ENCODE measurements at places on chromosomes 13 and 19.

- no peak for DNase-seq
Observed at GRCh38 chr13:28129911-28130693, 8.2 kb upstream of the PAN3 start.

DNA sequence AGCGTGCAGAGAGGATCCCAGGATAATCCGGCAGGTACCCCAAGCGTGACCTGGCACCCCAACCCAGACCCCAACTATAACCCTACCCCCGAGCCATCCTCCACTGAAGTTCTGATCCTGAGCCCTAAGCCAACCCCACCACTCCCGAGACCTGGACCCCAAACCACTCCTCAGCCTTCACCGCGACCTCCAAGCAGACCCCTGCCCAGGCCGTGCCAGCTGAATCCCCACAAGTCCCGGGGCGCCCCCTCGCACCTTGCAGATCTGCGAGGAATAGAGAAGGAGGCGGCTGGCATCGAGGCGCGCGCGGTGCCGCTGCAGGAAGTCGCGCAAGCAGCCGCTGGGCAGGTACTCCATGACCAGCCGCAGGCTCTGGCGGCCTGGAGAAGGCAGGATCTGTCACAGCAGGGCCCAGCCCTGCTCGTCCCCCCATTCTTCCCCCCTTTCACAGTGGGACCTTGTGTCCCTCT is 10.1 kb upstream of the INSL3 start:
- DNase-seq = no peak

DNA sequence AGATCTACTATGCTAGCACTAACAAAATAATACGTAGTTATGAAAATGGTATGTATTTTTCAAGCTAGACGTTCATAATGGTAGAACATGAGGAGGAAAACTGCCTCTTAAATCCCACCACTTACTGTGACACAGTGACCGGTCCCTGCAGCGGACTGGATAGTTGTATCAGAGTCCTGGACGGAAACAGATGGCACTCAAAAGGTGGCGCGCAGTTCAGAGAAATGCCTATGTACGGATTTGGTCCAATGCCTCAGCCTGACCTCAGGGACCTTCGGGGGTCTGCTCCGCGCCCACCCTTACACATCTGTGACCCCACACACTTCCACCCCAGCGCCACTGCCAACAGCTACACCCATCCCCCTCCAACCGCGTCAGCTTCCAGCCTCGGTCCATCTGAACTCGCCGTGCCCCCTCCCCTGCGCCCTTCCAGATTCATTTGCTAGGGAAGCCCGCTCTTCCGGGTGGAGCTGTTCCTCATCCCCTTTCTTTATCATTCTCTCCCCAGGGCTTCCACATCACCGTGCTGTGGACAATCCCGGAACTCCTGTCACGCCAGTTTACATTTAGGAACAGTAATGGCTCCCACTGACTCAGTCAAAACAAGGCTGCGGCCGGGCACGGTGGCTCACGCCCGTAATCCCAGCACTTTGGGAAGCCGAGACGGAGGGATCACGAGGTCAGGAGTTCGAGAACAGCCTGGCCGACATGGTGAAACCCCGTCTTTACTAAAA is 792 bp upstream of the LENG8 start:
- peak; percentile 67 for DNase-seq

DNA sequence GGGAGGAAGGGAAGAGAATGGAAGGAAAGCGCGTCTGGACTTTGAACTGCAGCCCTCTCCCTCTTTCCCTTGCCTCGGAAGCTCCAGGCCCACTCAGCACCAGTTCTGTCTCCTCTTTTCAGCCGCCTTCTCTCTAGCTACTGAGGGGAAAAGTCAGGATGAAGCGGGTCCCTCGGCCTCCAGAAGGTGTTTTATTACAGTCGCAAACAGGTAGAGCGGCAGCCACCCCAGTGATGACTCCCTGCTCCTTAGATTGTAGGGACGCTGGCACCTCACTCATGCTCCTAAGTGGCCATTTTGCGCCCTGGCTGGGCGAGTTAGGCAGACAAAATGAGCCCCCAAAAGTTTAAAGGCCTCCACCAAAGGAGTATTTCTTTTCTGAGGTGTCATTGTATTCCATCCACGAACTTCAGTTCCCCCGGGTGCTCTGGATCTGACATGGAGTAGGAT is 954 bp upstream of the STK24 start:
- DNase-seq = peak; percentile 72

GRCh38 chr13:42356184-42356575 is 84.2 kb downstream of the AKAP11 start:
- DNase-seq = no peak

DNA sequence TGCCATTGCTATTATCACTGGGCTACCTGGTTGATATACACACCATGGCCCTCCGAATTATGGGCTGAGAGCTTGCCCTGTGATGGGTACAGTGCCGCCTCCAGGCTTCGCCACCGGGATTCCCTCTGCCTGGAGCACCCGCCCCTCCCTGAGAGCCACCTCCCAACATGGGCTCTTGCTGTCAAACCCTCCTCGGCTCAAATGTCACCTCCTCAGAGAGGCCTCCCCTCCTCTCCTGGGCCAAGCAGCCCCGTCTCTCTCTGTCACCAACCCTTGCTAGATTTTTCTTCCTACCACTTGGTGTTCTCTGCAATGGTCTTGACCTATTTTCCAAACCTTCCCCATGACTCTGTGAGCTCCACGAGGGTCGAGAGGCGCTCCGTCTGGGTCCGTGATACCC is 12.2 kb upstream of the TLE2 start:
- no peak for DNase-seq

DNA sequence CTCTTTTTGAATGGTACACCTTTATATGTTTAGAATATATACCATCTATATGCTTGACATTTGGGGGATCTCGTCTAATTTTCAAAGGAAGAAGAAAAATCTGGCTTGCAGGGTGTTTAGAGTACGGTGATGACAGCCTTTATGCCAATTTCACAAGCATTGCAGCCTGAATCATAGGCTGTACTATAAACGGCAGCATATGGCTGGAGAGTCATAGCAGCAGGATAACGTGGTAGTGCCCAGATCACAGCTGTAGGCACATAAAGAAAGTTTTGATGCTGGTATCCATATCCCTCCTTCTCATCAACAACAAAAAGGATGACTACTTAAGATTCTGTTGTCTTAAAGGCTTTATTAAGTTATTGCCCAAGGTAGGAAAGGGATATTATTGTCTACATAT is 253.0 kb downstream of the PCDH9 start:
- no peak for DNase-seq

DNA sequence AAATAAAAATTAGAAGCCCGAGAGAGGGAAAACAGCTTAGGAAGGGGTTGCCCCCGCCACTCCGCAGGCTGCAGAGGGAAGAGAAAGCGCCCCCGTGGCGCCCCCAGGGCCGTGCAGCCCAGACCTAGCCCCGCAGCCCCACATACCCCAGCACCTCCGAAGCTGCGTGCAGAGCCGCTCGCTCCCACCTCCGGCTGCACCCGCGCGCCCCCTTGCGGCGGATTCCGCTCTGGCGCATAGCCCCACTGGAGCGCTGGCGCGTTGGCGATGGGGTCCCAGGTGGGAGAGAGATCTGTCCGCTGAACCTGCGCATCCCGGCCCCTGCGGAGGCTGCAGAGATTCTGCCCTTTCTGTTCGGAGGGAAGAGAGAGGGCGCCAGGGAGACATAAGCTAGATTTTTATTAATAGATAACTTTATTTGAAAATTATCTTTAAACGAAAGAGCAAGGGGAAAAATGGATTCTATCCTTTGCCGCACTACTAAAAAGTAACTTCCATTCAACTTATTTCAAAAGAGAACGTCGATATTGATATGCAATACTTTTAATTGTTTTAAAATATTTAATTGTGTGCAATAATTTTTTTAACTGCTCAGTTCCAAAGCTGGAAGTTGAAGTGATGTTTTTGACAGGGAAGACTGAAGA is 11.7 kb upstream of the CLN5 start:
- DNase-seq = peak; percentile 77

DNA sequence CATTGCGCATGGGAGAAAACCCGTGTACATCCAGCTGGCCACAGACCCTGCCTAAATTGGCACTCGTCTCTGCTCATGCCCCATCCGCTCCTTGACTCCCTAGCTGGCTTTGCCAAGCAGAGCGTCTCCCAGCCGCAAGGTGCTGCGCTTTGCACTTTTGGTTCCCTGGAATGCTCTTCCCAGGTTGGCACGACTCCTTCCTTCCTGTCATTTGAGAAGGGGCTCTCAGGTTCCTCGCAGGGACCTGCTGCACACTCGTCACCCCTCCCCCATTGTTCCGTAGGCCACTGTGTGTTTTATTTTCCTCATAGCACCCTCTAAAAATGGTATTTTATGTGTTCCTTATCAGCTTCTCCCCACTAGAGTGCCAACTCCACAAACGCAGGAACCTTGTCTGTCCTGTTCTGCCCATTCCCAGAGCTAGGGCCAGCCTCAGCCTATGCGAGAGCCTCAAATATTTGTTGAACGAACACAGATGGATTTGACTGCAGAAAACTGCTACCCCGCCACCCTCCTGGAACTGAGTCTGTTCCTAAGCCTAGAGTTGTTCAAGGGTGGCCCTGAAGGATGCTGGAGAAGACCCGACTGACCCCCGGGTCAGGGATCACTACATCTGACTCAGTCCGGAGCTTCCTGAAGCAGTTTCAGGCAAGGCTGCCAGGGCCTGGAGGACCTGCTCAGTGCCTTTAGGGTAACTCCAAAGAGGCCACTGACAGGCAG is 8.4 kb upstream of the CEBPA start:
- DNase-seq = no peak

GRCh38 chr19:38685666-38686529 is 38.4 kb downstream of the ACTN4 start:
- DNase-seq = peak; percentile 12

- no peak for DNase-seq
Observed at GRCh38 chr19:2027361-2027760, 11.8 kb upstream of the BTBD2 start.

GRCh38 chr13:111409413-111409812 is 89.0 kb downstream of the TEX29 start:
- peak; percentile 59 for DNase-seq

GRCh38 chr13:74324338-74324737 is 190.1 kb upstream of the KLF12 start:
- no peak for DNase-seq

DNA sequence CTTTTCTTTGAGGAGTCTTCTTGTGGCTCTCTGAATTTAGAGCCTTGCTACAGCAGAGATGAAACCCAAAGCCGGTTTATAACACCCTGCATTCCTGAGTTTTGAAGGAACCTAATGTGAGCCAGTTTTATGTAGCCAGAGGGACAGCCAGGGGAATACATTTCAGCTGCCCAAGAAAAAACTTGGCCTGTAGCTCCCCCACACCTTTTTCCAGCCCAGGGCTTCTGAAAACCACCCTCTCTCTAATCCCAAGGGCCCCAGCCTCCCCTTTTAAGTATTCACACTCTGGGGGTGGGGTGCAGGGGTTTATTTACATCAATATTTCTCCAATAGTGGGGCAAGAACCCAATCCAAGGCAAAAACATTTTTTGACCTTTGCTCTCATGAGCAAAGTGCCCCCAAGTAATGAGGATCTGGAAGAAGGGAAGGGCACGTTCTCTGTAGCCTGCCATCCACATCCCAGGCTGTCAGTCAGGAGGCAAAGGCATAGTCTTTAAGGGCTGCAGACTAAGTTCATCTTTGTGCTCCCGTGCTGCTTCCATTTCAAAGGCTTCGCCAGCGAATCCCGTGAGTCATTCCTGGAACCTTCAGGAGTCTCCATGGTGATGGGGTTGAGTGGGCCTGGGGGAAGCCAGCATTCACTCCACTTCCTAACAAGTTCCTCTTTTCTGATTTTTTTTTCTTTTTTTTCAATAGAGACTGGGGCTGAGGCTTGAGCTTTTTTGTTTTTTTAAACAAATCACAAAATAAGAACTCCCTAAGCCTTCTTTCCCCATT is 33.2 kb upstream of the MEDAG start:
- no peak for DNase-seq

DNA sequence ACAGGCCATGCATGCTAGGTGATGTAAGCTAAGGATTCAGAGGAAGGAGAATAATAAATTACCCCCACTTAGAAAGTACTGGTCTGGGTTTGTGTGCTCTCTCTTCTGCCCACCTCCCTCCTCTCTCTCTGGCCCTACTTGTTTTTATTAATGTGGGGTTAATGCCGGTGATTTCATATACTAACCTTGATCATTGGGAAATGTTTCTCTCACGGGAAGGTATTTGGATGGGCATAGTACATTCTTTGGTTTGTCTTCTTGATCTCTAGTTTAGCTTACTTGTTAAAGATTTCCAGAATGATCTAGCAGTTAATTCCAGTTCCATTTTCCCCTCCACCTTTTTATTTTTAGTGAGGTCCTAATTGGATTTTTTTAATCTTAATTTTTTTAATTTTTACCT is 24.6 kb downstream of the ARHGAP35 start:
- DNase-seq = no peak

DNA sequence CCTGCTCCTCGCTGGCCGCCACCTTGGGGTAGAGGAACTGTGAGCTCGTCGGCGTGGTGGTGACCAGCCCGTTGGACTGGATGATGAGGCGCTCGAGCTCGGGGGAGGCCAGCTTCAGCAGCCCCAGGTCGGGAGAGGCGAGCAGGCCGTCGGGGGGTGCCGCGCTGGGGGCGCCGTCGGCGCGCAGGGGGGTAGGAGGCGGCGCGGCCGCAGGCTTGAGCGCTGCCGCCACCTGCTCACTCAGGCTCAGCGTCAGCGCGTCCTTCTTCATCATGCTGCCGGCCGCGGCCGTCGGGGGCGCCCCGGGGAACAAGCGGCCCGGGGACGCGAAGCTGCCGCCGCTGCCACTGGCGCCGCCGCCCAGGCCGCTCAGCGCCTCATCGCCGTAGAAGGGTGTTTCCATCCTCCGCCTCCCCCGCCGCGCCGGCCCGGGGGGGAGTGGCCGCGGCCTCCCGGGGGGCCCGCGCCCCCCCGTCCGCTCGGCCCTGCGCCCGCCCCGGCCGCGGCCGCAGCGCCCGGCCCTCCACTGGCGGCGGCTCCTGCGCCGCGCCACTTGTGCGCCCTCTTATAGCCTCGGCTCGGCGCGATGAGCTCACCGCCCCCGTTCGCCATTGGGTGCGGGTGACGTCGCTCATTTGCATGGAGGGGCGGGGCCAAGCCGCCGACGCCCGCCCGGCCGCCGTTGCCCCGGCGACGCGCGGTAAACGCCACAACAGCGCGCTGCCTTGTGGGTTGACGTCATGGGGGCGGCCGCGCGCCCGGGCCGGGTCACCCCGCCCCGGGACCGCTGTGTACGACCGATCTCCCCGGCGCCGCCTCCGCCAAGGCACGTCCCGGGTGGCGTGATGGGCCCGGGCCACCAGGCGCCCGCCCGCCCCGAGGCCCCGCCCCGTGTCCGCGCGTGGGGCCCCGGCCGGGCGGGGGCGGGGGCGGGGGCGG is at the start of gene JUND:
Gene JUND (minus strand): TSS at position 541 of the 939 bp plus-strand sequence. CDS start 138 bp downstream, at position 403.
- peak; percentile 74 for DNase-seq

DNA sequence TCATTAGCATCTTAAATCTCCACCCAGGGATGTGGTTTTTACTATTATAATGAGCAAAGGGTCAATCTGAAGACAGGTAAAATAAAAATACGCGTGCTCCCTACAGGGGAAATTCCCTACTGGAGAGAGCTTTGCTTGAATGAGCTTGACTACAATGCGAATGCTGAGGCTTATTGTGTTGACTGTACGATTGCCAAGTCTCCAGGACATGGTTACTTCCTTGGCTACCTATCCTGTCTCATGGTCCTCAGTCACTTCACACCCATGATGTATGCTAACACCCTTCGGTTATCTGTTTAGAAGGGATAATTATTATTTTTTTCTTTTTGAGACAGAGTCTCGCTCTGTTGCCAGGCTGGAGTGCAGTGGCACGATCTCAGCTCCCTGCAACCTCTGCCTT is 61.7 kb downstream of the ZNF627 start:
- DNase-seq = no peak

GRCh38 chr13:52652980-52653303 is 306 bp downstream of the SUGT1 start:
- DNase-seq = no peak

All from NCI-H526 treated with DMSO at 0.1 percent for 48 hours (cell line).